GM12892 (cell line): ENCODE measurements at places on chromosomes 11 and 22.

DNA sequence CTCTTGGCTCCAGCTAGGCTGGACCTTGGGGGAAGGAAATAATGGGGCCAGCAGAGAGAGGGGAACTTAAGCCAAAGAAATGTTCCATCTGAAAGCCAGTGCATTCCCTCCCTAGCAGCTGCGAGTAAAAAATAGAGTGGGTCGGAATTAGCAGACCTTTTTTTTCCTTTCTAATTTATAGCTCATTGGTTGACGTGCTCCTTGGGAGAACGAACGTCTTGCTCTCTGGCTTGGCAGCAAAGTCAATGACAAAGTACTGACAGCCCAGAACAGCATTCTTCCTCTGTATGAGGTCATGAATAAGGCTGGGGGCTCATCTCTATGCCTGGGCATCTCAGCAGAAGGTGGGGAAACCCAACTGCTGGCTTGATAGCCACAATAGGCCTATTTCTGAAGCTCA lies 65.0 kb downstream of the SEZ6L start:
- no peak for DNase-seq

DNA sequence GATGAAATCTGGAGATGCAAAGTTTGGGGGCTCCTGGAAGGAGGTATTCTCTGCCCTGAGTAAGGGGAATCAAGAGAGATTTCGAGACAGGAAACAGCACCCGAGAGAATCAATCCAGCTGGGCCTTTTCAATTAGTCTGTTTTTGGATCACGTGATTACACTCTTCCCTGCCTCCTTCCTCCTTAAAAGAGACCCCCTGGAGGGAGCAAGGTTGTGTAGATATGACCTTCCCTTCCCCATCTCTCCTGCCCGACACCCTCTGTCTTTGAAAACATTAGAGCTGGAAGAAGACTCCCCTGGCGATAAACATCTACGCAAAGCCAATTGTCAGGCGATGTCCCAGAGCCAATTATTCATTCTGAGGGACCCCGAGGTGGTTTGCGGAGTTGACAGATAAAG lies 407.9 kb downstream of the MIAT start:
- DNase-seq, result no peak

GRCh38 chr11:128804481-128804880 lies 62.6 kb downstream of the KCNJ1 start:
- DNase-seq, result no peak

- no peak for DNase-seq
Observed at GRCh38 chr11:79168530-79169110, 272.2 kb downstream of the TENM4 start.

DNA sequence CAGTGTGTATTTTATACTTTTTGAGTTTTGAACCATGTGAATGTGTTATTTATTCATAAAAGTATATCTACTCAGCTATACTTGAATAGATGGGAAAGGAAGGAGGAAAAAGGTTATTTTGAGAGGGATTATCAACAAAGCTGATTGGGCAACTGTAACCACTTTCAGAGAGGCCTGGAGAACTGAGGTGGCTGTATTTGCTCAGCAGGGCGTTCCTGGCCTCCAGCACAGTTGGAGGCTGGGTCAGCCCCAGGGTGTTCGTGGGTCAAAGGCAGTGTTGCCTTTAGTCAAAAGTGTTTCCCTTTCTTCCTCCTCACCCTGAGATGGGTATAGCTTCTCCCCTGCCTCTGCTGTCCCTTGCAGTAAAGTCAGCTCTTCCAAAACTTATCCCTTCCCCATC lies 26.7 kb downstream of the ASCC2 start:
- no peak for DNase-seq

DNA sequence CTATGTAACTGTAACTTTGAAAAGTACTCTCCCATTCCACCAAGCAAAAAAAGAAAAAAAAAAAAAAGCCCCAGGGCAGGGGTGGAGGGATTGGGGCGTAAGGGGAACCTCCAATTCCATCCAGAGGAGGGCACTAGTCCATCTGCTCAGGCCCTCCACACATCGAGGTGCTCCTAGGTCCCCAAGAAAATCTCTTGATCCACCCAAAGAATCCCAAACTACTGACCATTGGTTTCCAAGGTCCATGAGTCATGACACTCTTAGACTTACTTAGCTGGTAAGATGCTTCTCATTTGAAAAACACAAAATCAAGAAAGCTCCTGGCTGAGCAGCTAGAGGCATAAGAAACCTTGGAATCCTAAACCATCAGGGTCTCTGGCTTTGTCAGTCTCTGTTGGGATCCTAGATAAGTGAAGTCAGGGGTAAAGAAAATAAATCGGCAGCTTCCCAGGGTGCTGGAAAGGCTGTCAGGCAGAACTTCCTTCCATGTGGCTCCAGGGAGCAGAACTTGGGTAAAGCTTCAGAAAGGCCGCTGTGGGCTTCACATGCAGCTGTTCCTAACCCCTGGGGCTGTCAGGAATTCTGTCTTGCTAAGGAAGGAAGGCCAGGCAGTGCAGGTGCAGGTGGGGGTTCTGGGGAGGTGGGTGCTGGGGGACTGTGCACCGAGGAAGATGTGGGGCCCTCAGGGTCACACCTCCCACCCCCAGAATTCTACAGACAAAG lies 49.4 kb upstream of the ADA2 start:
- DNase-seq, result no peak

DNA sequence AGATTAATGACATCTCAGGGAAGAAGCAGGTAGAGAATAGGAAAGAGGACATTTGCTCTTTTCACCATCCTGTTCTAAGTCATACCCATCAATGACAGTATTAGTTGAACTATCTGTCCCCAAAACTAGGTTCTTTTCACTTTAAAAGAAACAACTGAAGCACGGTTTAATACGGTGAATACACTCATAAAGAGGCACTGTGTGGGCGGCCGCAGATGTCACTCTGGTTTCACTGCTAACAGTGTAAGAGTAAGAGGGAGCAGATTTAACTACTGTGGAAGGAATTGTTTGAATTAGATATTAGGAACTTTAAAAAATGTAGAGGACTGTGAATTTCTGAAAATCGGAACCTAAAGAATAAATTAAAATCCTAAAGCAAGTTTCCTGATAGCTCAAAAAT lies 49.5 kb downstream of the VSIG10L2 start:
- DNase-seq, result no peak

- DNase-seq, result no peak
Observed at GRCh38 chr22:34761111-34761510, 304.8 kb upstream of the ISX start.

DNA sequence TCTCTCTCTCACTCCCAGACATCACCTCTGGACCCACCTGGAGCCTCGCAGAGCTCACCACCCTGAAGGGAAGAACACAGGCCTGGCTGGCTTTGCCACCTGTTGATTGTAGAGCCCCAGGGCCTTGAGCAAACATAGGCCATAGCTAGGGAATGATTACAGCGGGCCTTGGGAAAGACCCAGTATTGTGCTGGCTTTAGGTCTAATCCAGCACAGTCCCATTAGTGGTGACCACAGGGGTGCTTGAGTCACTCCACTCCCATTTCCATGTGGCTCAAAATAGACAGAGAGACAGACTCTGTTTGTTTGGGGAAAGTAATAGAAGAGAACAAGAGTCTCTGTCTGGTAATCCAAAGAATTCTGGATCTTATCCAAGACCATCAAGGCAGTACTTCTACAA lies 42.7 kb upstream of the FAM181B start:
- DNase-seq, result no peak

- no peak for DNase-seq
Observed at GRCh38 chr22:23222033-23222792, 41.9 kb downstream of the BCR start.

DNA sequence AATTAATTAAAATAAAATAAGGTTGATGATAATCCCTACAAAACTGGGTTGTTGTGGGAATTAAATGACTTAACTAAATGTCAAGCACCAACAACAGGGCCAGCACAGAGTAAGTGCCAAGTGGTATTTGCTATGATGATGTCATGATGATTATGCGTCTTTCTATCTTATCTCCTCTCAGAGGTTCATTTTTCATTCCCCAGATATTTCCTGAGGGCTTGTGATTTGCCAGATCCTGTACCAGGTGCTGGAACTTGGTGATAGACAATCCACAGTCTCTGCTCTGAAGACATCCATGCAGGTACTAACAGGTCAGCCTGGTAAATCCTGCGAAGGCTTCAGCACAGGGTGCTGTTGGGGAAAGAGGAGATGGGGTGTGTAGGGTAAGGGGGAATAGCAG lies 8.1 kb upstream of the MYH9 start:
- DNase-seq, result no peak

GRCh38 chr11:75271730-75272129 lies 31.2 kb downstream of the TPBGL start:
- no peak for DNase-seq

DNA sequence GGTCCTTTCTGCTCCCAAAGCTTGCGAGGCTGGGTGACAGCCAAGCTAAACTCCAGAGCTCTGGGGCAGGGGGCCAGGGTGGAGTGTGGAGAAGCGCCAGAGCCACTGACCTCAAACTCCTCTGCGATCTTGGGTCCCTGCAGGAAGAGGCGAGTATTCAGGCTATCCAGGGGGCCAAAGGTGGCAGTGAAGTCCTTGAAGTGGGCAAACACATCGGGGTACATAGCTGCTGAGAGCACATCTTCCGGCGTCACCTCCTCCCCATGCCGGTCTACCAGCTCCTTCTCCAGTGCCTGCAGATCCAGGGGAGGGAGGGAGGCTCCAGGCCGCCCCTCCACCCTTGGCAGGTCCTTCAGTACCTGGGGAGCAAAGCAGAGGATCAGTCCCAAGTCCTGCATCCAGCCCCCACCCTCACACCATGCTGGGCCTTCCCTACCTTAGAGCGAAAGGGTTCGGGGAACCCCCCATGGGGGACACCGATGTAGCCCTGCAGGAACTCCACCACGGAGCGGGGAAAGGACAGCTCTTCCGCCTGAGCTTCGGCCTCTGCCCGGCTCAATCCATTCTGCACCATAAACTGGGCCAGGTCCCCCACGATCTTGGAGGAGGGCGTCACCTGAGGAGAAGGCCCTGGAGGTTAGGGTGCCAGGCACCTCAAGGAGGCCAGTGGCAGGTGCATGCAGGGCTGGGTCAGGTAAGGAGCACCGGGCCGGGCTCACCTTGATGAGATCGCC lies 6.4 kb downstream of the RCE1 start:
- DNase-seq, result peak; percentile 18

DNA sequence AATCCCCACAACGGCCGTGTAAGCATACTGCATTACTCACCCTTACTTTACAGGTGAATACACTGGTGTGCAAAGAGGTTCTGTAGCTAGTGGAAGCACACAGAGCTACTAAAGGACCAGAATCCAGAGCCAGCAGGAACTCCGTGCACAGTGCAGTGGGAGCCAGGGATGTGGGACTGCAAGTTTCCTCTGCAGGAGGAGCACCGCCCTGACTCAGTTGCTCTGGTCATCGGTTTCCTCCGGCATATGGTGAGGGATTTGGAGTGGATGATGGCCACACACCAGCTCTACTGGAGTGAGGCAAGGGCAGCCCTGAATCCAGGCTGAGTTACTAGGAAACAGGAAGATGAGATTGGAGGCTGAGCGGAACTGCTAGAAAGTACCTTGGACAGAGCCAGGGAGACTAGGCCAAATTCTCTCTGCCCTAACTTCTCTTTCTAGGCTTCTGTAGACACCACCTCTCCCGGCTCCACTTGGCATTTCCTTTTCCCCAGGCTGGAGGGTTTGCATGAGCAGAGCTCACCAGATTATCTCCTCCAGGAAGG lies 18.2 kb upstream of the C22orf42 start:
- DNase-seq, result no peak

DNA sequence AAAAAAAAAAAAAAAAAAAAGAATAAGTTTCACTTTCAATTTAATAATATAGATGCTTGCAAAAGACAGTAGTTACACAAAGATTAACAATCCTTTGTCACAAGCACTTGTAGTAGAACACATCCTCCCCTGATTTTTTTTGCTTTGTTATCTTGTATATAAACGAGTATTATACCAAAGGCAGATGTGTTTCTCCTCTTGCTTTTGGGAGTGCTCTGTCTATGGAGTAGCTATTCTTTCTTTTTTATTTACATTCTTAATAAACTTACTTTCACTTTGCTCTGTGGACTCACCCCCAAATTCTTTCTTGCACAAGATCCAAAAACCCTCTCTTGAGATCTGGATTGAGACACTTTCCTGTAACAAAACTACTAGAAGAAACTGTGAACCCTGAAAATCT lies 3.4 kb upstream of the MRPL16 start:
- no peak for DNase-seq

DNA sequence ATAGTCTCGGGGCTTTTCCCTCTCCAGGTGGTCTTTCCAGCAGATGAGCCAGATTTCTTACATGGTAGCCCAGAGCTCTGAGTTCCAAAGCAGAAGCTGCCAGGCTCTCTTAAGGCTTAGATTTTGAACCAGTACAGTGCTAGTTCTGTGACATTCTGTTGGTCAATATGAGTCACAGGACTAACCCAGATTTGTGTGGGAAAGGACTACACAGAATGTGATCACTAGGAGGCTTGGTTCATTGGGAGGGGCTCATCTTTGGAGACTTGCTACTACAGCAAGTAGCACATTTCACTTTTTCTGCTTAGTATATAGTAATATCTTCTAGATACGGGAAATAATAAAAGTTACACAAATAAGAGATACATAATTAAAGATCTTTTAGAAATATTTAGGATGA lies 24.1 kb downstream of the RNF214 start:
- DNase-seq, result no peak

GRCh38 chr22:40626851-40627250 lies 9.7 kb downstream of the MRTFA start:
- DNase-seq, result no peak

- no peak for DNase-seq
Observed at GRCh38 chr22:31302537-31302936, 10.2 kb upstream of the PIK3IP1 start.

DNA sequence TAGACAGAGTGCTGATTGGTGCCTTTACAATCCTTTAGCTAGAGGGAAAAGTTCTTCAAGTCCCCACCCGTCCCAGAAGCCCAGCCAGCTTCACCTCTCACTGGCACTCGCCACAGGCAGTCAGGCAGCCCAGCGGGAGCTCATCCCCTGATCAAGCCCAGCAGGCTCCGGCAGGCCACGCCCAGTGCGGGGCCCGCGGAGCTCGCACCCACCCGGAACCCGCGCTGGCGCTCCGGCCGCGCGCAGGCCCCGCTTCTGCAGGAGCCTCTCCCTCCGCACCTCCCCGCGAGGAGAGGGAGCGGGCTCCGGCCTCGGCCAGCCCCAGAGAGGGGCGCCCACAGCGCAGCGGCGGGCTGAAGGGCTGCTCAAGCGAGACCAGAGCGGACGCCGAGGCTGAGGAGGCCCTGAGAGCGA lies 202.4 kb upstream of the PDGFD start:
- DNase-seq, result no peak

DNA sequence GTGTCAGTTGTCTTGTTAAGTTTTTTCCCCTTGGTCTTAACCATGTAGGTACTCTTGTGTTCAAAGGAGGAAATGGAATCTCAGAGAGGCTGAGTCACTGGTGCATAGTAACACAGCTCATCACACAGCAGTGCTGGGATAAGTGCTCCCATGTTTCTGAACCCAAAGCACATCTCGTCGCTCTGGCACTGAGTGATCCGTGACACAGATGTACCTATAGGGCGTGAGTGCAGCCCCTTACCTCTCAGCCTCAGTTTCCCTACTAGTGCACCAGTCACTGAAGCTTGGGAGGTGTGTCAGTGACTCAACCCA lies 234.0 kb downstream of the ST3GAL4 start:
- no peak for DNase-seq

- DNase-seq, result no peak
Observed at GRCh38 chr22:27801202-27801615, 347 bp downstream of the MN1 start.

- no peak for DNase-seq
Observed at GRCh38 chr11:110176366-110177085, 83.3 kb downstream of the ZC3H12C start.

- DNase-seq, result no peak
Observed at GRCh38 chr11:43962383-43963278, 20.2 kb downstream of the C11orf96 start.

- DNase-seq, result no peak
Observed at GRCh38 chr22:39661842-39662685, 91.5 kb downstream of the CACNA1I start.
